Activated CD8-positive, alpha-beta memory T cell treated with anti-CD3 and anti-CD28 coated beads for 1 hour (primary cell): ENCODE measurements at places on chromosomes 2 and 18.

DNA sequence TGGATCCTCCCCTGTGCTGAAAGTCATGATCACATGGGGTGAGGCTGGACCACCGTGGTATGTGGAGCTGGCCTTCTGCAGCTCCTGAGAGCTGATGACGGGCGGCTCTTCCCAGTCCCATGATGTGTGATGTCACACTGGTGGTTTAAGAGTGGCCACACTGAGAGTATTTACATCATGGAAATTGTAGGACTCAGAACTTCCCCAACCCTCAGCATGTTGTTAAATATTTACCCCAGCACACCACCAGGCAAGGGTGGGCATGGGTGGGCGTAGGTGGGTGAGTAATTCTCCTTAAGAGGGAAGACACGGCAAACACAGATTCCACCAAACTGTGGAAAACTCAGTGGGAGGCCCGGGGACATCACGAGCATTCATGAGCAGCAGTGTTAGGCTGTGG is 106.8 kb downstream of the ALPK2 start:
- no peak for DNase-seq

- no peak for DNase-seq
Measured at GRCh38 chr2:3211256-3212060, 166.2 kb downstream of the EIPR1 start.

DNA sequence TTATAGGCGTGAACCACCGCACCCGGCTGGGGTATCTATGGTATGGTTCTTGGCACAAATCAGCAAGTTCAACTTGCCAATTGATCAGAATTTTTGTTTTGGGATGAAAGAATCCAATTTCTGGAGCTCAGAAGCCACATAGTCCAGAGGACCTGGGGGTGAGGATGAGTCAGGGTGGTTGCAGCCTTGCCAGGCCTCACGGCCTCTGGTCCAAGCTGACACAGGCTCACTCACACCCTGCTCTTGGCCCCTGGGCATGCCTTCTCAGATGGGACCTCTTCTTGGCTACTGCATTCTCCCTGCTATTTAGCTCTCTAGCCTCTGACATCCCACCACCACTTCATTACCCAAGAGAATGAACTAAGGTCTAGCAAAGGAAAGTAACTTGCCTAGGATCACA is 16.3 kb downstream of the CAPG start:
- DNase-seq: no peak

DNA sequence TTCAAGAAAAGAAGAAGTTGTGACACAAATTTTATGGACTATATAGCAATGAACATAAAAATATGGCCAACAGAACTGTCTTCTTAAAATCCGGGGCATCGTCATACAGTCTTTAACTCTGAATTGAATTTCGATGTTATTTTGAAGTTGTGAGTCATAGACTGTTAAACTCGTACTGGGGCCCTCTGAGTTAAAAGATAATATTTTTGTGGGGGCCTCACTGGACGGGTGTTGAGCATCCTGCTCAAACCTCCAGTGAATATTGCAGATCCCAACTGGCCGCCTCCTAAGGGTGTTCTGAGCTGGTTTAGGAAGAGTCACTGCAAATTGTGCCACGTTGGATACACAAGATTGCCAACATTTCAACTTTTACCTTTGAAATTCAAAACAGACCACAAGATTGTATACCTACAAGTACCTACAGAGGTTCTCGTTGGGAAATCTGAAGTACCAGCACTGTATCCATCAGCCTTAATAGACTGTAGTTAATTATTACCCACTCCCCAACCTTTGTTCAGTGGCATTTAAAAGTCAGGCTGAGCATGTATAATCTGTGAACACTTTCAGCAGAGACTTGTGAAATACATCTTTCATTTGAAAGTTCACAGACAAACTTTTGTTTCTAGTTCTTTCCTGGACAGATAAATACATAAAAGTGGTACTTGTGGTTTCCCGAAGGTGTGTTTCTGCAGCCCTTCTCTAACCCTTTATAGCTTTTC is 27.8 kb downstream of the KLHL23 start:
- no peak for DNase-seq

DNA sequence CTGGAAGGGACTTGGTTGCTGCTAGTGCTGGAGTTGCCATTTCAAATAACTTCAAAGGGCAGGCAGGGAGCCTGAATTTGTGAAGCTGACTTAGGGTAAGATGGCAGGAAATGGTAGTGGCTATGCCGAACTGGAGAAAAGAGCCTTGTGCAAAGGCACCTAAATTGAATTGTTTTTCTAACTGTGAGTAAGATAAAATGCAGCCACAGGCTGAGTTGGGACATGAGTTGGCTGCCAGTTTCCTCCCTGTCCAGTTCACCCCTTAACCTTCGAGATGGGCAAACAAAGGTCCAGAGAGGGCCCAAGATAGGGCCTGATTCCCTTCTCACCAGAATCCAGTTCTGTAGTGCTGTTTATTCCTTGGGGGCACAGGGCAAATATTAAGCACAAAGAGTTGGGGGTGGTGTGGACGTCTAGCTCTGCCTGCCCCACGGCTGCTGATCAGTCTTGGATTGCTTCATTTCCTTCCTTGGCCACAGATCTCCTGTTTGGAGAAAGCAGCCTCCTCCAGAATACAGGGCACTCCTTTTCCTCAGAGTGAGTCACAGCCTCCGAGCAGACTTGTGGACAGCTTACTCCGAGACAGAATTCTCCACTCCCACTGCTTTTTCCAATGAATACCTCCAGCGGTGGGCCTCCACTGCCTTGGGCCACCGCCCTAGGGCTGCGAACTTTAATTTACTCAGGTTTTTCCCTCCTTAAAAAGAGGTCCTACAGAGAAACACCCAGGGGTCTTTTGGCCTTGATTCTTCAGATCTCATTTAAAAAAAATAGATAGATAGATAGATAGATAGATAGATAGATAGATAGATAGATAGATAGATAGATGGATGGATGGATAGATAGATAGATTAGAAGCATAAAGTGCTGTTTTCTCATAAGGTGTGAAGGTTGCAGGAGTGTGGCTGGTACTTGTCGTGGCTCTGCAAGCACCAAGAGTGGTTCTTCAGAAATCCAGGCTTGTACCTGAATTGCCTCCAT is 18.4 kb upstream of the SLC20A1 start:
- no peak for DNase-seq

- DNase-seq: no peak
Measured at GRCh38 chr2:137348301-137348700, 583.0 kb downstream of the THSD7B start.

DNA sequence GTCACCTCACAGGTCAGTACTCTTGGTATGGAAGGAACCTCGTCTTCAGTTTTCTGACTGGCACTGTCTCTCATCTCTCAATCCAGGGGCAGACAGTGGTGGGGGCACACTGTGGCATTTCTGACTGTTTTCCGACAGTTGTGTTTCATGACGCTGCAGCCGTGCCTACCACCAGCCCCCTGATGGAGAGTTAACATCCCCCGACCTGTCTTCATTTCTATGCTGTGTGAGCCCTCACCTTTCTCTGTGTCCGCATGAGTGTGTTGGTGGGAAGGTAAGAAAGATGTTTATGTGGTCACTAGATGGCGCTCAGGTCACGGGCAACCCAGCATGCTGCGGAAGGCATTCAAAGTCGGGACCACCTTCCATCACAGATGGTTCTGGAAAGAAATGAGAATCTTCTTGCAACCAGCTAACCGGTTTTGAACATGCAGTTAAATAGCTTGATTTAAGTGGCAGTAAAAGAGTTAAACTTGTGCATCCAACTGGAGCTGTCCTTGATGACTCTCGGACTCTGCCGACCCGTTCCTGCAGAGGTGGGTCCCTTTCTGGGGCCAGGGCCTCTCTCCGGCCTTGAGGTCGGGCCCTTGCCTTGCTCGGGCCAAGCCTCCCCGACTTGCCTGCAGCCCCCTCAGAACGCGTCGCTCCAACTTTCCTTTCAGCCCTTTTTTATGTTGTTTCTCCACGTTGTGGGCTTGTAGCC is 92.4 kb downstream of the DYSF start:
- DNase-seq: peak; percentile 5

DNA sequence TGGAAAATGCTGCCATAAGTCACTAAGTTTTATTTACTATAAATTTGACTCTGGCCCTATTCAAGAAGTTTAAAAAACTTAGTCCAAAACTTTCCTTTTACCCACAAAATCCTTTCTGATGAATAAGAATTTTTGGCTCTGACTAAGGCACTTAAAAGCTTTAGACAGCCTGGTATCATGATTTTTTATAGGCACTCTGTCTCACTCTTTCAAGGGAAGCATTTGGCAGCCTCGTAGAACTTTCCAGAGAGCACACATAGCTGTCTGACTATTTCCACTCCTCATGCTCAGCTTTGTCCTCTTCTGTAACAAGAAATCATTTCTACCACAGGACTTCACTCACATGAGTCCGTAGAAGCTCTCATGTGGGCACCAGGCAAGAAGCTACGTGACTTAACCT is 32.3 kb upstream of the XDH start:
- no peak for DNase-seq

- DNase-seq: no peak
Measured at GRCh38 chr2:196123679-196124373, 47.6 kb downstream of the STK17B start.

DNA sequence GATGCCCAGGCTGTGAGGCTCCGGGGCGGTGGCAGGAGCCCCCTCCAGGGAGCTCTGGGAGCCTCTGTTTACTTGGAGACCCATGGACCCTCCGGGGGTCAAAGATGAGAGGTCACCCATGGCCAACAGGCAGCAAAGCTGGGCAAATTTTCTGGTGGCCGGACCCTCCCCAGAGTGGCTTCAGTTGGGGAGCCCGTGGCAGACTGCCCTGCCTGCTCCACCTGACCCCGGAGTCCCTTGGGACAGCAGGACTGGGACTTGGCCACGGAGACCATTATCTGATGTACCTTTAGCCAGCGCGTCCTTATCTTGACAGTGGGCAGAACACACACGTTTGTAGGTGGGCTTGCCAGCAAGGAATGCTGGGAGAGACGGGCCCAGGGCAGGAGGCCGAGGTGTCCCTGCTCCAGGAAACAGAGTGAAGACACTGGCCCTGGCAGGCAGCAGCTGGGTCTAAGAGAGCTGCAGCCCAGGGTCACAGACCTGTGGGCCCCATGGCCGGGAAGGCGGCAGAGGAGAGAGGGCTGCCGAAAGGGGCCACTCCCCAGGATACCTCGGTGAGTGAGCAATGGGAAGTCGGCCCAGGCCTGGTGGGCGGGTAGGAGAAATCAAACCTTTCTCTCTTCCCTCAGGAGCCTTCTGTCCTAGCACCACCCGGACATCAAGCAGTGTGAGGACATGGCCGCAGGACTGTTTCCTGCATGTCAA is at the start of the genes ABCG5 and ABCG8:
ABCG5 (minus strand) TSS at position 280 of the 708 bp plus-strand sequence; CDS start at position 120, 160 bp downstream.
ABCG8 (plus strand) TSS at position 412 of the 708 bp plus-strand sequence; CDS start at position 495, 83 bp downstream.
- no peak for DNase-seq

- DNase-seq: no peak
Measured at GRCh38 chr2:58515827-58516573, 274.9 kb upstream of the FANCL start.

- DNase-seq: no peak
Measured at GRCh38 chr18:77379976-77380509, 130.4 kb downstream of the GALR1 start.

DNA sequence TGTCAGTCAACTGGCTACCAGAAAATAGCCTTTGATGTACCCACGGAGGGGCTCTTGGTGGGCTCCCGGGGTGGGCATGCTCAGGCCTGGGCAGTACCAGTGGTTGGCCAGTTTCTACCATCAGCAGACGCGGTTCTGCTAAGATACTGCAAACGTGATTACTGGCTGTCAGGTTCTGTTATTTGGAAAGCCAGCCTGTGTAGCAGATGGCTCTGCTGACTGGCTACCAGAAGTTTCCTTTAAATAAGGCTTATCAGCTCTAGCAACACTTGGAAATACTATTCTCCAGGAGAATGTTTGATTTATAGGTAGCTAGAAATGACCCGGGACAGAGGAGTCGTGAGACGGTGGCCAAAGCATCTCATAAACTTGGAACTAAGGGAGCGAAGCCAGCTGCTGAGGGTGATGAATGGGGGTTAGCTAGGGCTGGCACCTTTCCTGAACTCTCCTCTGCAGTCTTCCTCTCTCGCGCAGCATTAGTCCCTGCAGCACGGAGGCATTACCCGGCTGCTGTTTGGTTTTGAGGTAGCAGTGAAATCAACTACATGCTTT is 171.9 kb downstream of the AGAP1 start:
- DNase-seq: no peak
